ENCODE measurements at places on chromosomes 4 and X.

- DNase-seq, result no peak
Observed at GRCh38 chr4:149145803-149146202, 669.8 kb downstream of the IQCM start.

DNA sequence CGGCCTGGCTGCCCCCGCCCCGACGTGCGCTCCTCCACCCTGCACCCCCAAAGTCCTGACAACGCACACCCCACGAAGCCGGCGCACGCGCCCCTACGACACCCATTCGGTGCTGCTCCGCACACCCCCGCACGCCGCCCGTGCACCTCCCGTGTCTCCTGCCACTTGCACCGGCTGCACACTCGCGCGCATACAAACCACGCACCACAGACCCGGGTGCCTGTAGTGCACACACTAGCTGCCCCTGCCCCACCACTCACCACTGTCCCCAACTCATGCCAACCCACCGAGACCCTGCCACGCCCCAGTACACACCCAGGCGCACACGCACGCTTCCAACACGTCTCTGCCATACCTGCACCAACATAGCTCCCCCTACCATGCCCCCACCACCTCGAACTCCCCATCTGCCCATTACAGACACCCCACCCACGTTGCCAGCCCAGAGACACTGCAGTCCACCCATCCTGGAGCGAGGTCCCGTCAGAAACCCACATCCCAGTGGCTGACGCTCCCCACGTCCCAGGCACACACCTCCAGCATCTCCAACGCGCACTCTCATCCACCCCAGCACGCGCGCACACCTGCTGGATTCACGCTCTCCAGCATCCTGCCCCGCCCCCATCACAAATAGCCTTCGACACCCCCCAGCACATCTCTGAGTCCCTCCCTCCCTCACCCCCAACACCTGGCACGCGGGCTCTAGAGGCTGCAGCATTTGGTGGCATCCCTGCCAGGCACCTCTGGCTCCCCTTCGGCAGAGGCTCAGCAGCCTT is 4.2 kb upstream of the DUSP9 start:
- DNase-seq, result no peak

- DNase-seq, result no peak
Observed at GRCh38 chrX:133380711-133381619, 34.3 kb downstream of the GPC4 start.

DNA sequence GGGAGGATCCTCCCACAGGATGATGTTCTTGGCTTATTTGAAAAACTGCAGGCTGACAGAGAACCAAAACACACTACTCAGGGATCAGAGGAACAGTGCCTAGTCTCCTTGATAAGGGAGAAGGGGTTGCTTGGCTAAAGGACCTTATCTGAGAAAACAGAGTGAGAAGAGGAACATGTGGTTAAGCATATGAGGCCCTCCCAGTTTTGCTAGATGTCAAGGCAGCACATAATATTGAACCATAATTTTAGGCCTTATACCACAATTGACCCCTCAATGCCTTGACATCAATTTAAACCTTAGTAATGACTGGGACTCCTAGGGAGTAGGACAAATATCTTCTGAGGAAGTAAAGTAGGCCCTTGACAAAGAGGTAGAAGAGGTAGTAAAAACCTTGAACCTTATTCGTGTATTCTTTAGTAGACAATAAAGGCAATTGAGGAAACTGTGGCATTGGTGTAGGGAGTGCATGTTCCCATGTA is 79.3 kb downstream of the TEX13C start:
- peak; percentile 23 for DNase-seq

DNA sequence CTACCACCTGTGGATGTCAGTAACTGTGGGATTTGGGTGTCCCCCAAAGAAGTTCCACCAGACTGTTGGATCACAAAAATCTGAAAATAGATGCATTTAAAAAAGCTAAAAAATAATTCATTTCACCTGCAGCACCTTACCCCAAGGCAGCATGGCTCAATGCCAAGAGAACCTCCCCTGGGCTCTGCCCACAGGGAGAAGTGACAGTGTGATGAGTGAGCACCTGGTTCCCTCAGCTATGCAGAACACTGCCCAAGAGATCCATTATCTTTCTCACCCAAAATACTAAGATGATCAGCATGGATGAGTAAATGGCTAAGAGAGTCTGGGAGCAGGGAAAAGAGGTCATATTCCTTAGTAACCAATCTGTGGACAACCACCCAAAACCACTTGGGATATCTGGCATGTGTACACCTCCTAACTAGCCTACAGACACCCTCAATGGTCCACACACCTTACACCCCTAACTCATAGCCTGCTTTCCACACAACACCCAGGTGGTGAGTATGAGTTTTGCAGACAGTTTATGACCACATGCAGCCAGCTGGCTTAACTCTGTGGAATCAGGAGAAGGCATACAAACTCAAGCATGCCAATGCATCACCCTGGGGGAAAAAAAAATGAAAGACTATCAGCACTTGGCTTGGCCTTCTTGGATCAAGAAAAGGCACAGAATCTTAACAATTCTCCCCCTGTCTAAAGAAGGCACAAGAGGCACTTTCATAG is 416.5 kb upstream of the SMIM31 start:
- no peak for DNase-seq

DNA sequence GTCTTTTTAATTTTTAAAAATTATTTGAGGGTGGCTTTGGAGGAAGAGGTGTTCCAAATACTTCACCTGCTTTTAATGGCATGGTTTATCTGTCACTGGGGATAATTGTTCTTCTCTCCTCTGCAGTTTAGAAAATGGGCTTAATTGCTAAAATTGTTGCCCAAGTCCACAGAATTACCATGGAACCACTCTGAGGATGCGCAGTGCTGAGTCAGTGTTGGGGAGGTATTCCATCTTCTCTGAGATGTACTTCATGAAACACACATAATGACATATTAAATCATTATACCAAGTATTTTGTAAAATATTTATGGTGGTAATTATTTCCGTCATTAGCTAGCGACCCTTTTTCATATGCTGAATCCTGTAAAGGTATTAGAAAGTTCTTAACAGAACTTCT is 8.0 kb downstream of the ASB5 start:
- DNase-seq, result no peak

DNA sequence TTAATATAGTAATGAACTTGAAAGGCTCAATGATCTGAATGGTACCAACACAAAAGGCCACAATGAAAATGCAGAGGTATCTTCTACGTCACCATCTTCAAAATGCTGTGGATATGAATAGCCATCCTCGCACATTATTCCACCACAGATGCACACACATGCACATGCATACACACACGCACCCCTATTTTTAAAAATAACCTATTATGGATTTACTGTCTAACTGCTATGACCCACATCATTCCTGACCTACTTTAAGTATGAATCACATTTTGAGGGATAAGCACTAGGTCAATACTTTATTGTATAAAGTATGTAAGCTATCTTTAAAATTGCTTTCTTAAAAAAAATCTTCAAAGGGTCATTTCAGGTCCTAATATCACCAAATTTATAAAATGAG is 24.4 kb upstream of the CORIN start:
- DNase-seq, result no peak

GRCh38 chrX:110421500-110422455 is 63.1 kb downstream of the RTL9 start:
- DNase-seq, result no peak

DNA sequence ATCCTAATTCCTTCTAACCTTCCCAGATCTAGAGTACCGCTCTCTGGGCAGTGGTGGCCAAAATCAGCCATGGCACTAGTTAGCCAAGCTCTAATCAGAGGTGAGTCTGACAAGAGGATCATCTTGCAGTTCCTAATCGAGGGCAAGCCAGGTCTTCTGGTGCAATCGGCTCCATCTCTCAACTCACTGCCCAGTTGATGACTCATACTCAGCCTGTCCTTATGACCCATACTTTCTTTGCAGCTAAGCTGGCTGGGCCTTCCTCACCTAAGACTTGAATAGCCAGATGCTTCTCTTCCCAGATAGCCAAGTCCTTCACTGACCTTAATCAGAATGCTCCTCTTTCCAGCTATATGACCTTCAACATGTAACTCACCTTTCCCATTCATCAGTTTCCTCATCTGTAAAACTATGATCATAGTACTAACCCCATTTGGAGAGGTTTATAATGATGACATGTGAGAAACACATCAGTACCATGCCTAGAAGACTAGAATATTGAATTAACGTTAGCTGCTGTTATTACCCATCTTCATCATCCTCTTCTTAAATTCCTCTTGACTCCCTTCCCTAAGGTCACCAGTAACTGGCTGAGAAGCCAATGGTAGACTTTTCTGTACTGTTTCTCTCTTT is 57.1 kb downstream of the RELL1 start:
- DNase-seq, result no peak

DNA sequence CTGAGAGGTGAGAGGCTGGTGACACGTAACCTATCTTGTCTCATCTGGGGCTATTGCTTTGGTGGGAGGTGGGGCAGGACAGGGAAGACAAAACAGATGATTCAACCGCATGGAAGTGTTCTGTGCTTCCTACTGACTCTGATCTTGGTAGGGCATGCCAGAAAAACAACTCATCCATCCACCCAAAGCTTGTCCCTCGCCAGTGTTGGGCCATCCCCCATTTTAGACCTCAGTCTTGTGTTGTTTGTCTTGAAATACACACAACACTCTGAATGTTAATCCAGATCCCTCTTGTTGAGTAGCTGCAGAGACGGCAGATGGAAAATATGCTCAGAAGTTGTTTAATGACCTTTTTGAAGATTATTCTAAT is 377 bp downstream of the CHRNA9 start:
- no peak for DNase-seq

- no peak for DNase-seq
Observed at GRCh38 chrX:118724365-118724764, 3.0 kb upstream of the IL13RA1 start.

DNA sequence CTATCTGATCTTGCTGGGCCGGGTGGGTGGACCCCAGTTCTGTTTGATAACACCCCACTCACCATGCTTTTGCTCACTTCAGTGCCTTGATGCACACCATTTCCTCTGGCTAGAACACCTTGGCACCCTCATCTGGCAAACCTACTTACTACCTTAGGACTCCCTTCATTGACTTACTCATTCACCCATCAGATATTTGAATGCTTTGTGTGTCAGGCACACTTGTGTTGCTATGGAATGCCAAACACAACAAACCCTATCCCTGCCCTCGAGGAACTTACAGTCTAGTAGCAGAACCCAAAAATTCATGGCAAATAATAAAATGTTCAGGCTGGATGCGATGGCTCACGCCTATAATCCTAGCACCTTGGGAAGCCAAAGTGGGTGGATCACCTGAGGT is 13.9 kb downstream of the CCNG2 start:
- DNase-seq, result no peak

- no peak for DNase-seq
Observed at GRCh38 chr4:152309418-152309817, 226.5 kb downstream of the FBXW7 start.

GRCh38 chrX:1281521-1281920 is 12.9 kb downstream of the CSF2RA start:
- no peak for DNase-seq

- no peak for DNase-seq
Observed at GRCh38 chr4:132504438-132504837, 644.7 kb upstream of the PCDH10 start.

DNA sequence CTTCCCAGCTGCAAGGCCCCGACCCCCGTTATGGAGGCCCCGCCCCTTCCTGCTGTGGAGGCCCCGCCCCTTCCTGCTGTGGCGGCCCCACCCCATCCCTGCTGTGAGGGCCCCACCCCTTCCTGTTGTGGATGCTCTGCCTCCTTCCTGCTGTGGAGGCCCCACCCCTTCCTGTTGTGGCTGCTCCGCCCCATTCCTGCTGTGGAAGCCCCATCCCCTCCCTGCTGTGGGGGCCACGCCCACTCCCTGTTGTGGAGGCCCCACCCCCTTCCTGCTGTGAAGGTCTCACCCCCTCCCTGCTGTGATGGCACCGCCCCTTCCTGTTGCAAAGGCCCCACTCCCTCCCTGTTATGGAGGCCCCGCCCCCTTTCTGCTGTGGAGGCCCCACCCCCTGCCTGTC is 104.9 kb upstream of the PSAPL1 start:
- no peak for DNase-seq

- DNase-seq, result peak; percentile 19
Observed at GRCh38 chrX:72046447-72046846, 85.3 kb downstream of the RTL5 start.

- no peak for DNase-seq
Observed at GRCh38 chr4:99403380-99404184, 31.6 kb downstream of the ADH7 start.

GRCh38 chr4:83417566-83417965 is 38.1 kb downstream of the HELQ start:
- no peak for DNase-seq

GRCh38 chr4:165763640-165764039 is 109.4 kb upstream of the TLL1 start:
- no peak for DNase-seq

DNA sequence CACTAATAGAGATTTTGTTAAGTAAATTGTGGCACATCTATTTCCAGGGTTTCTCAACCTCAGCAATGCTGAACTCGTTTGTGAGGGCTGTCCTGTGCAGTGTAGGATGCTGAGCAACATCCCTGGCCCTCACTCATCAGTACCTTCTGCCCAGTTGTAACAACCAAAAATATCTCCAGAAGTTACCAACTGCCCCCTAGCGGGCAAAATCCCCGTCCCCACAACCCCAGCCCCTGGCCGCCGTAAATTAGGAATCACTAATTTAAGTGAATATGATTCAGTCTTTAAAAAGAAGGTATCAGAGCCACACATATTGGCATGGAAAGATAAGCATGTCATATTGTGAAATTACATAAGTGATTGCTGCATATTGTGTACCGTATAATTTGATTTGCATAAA is 123.4 kb downstream of the ASB9 start:
- DNase-seq, result peak; percentile 14
